ENCODE measurements at places on chromosomes 16 and 17.

GRCh38 chr17:73519714-73520368 is 124.4 kb downstream of the SDK2 start:
- no peak for DNase-seq

- no peak for DNase-seq
Measured at GRCh38 chr17:43528319-43528987, 17.7 kb downstream of the ETV4 start.

DNA sequence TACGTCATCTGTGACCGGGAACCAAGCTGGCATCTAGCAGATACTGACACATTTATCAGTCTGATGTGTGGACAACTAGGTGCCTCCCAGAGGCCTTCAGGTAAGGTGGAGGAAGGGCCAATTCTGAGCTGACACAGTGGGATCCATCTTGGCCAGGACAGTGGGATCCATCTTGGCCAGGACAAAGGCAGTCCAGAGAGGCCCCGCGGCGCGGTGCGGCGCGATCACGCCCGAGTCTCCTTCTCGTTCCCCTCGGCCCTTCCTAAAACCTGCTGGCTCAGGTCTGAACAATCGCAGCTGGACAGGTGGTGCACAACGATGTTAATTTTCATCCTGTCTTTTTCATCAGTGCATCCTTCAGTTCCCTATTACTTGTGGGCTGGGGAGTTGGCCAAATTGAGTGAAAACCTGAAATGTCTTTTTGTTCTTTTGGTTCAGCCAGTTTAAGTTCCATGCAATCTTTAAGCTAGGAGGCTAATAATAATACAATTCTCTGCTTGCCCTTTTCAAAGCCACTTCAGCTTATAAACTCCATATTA is 486 bp upstream of the WSB1 start:
- no peak for DNase-seq

DNA sequence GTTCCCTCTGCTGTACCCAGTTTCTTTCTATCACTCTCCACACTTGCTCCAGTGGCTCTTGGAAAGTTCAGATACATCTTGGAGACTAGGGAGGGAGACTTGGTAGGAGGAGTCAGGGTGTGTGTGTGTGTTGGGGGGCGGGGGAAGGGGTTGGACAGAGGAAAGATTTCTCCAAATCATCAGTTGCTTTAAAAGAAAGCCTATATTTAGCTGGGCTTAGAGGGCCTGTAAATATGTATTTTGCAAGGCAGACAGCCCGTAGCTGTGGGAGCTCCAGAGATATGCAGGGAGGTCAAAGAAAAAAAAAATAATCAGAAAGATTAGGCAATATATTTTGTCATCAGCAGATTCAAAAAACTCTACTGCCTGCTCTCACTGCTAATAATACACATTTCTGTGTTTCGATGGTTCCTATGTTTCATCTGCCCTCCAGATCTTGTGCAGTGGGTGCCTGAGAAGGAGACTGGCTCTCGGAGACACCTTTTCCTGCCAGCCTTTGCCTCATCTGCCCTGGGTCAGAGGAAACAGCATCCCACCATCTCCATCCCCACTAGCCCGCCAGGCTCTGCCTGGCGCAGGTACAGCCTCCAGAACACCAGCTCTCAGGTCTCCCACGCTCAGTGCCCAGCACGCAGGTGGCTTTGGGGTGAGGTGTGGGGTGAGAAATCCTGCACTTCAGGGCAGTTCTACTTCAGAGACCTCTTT is 4.8 kb upstream of the PPP1R9B start:
- no peak for DNase-seq

GRCh38 chr16:89827383-89828198 is 684 bp upstream of the SPIRE2 start:
- no peak for DNase-seq

DNA sequence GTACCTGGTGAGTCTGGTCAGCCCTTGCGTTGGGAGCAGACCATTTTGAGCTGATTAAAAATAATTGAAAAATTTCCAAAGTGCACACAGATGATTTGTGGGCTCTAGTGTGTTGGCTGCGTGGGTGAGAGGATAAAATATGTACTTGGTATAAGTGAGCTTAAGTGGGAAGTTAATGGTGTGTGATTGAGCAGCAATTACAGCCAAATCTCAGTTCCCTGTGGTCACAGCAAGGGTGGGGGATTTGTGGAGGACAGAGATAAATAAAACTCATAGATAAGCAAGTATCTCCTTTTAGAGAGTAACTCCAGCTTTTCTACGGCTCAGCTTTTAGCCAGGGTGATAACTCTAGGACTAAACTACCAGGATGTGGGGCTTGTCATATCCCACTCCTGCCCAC is 390.4 kb downstream of the UTP18 start:
- DNase-seq: no peak

- no peak for DNase-seq
Measured at GRCh38 chr16:2194166-2194834, 2.1 kb downstream of the CASKIN1 start.

- DNase-seq: no peak
Measured at GRCh38 chr16:85187002-85187401, 74.7 kb upstream of the CIBAR2 start.

GRCh38 chr17:61139219-61139618 is 260.4 kb upstream of the TBX2 start:
- DNase-seq: no peak

Data from DMS 273 treated with DMSO at 0.1 percent for 48 hours (cell line).